HT1080 (cell line): ENCODE measurements at places on chromosomes 2 and 18. TPM values are rescaled to one million over a fixed set of nuclear protein-coding genes. Genes with fewer than 3 reads are reported as not detected.

The EN1 gene
- total RNA-seq, result not detected in 2 replicates

The CIDEA gene
- total RNA-seq, result not detected in 2 replicates

The MTIF2 gene
- 41.8 and 49.4 TPM in 2 replicates for total RNA-seq

The NAT8 gene
- not detected in 2 replicates for total RNA-seq

The FAM237A gene
- not detected in 2 replicates for total RNA-seq

The KLHL29 gene
- total RNA-seq, result 6.0 and 6.8 TPM in 2 replicates

The PROM2 gene
- not detected in 2 replicates for total RNA-seq

The ANKRD30B gene
- total RNA-seq, result not detected in 2 replicates

The RAB6C gene
- not detected in 2 replicates for total RNA-seq

The REG3G gene
- total RNA-seq, result 0.23 TPM in 1 of 2 replicates, not detected in the other

The MSH2 gene
- total RNA-seq, result 52.3 and 53.8 TPM in 2 replicates

The MEIS1 gene
- 2.5 and 3.1 TPM in 2 replicates for total RNA-seq

The SPDYA gene
- total RNA-seq, result 0.19 and 0.33 TPM in 2 replicates

The PCARE gene
- total RNA-seq, result not detected in 2 replicates

The SCN9A gene
- total RNA-seq, result 1.1 and 1.8 TPM in 2 replicates

The DES gene
- not detected in 2 replicates for total RNA-seq

The PLGLB2 gene
- 0.26 TPM in 1 of 2 replicates, not detected in the other for total RNA-seq
